ENCODE measurements at places on chromosomes 5 and 9.

DNA sequence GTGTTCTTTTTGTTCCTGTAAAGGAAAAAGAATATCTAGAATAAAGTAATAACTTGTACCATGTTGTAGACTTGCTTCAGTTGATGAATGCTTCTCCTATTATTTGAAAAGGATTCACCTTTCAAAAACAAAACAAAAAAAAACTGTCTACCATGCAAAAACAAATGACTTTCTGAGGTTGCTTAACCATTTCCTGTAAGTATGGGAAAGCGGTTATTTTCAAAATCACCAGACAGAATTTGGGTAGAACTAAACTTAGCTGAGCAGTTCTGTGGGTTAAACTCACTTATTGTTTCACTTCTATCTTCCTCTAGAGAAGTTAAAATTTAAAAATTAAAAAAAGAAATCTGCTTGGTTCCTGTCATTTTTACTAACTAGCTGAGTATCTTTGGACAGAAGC lies 25.2 kb downstream of the LNPEP start:
- DNase-seq = no peak

DNA sequence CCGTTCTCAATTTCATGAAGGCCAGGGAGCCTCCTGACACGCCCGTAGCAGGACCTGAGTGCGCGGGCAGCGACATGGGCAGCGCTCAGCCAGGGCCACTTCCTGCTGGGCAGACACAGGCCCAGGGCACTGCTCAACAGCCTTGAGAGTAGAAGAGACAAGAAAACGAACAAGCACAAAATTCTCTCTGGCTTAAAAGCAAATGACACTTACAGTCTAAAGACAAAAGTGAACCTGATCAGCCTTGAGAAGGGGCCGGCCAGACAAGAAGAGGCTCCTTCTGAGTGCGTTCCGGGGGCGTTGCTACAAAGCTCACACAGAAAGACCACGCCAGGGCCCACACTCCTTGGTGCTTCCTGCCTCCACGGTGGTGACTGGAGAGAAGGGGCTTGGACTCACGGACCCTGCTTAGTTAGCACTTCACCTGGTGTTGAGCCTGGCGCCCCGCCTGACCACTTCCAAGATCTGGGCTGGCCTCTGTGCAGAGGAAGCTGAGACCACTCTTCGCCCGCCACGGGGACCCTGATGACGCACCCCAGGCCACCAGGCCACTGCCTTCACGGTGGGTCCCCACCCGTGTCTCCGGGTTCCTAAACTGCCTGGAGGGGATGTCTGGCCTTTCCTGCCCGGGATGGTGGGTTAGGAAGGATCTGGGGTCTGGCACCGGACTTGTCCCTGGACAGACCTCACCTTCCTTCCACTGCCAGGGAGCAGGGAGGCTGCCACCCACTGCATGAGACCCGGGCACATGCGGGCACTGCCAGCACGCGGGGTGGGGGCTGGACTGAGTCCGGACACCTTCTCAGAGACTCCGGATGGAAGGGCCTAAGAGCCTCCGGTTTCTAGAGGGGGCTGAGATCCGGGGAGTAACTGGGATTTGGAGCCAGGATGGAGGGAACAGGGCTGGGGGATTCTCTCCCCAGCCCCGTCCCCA lies 1.3 kb downstream of the SLC12A7 start:
- no peak for DNase-seq

- DNase-seq = no peak
These were observed 57.8 kb upstream of the PHYKPL start for GRCh38 chr5:178290376-178290775.

DNA sequence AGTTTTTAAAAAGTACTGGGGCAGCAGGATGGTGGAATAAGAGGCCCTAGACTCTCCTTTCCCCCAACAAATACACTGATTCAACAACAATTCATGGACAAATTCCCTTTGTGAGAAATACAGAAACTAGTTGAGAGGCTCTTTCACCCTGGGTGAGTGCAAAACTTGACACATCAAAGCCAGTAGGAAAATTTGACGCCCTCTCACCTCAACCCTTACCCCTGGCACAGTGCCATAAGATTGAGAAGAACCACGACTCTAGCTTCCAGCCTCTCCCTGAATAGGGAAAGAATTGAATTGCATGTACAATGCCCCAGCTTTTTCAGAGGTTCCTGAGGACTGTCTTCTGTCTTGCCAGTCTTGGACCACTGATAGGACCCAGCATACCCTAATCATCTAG lies 12.3 kb downstream of the KIF4B start:
- no peak for DNase-seq

DNA sequence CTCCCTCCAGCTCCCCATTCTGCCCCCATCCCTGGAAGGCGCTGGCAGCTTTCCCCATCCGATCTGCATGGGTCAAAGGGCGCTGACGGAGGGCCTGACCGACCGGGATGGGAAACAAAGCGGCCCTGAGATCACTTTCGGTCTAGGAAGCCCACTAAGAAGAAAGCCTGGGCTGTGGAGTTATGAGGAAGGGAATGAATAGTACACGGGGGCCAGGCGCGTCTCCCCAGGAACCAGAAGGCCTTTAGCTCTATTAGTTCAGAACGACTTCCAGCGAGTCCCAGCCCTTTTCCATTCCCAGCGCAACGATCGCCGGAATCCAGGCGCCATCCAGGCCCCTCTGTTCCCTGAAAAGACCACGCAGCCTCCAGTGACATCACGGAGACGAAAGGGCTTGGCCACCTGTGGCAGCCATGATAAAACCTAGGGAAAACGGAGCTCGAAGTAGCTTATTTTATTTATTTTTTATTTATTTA lies 70.1 kb upstream of the CCDC180 start:
- DNase-seq = no peak

DNA sequence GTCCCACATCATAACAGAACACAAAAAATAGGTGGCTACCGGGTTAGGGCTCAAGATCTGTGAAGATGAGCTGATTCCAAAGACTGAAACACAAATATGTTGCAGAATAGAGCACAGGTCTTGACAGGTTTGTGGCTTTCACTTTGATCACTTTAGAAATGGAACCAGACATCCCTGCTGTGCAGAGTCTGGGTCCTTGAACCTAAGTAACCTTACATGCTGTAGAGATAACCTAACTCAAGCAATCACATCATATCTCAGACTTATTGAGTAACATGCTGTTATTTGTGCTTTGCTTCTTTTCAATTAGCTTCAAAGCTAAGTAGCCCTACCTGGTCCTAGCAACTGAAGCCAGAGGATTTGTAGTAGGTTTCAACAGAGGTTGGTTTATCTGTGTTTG lies 24.3 kb downstream of the FBXW2 start:
- no peak for DNase-seq

- no peak for DNase-seq
These were observed 253.7 kb downstream of the EPB41L4A start for GRCh38 chr5:112165399-112165798.

DNA sequence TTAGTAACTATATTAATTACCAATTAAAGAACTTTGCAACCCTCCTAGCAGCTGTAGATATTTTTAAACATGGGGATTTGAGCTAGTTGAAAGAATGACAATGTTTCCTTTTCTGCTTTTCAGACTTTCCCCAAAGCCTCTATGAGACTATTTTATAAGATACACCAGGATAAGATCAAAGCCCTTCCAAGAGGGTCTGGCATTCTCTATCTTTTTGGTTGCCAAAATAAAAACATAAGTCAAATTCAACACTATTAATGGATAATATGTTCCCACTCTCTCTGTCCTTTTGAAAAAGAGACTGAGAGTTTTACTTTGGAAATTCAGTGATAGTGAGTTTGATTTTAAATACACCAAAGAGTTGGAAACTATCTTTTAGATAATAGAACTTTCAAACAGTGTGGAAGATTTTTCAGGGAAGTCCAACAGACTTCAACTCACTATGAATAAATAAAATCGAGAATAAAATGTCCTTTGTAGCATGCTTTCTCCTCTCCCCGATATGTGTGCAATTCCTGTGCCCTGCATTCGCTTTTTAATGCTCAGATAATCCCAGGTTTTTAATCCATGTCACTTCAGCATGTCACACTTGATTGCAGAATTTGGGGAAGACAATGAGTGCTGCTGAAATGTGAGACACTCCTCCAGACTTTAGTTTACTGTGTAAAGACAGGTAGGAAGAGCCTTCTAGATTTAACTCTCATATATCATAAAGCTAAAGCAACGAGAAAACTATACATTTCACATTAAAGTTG lies 1095.7 kb upstream of the DMAC1 start:
- DNase-seq = no peak

- no peak for DNase-seq
These were observed 508.3 kb upstream of the DAB2 start for GRCh38 chr5:39933061-39933460.

Measured in stimulated activated CD4-positive, alpha-beta T cell treated with anti-CD3 and anti-CD28 coated beads, Interleukin-1b, Interleukin-23, amount 100 ng/mL, for 4 hours (primary cell).